ENCODE measurements at places on chromosomes 5 and 9.

- peak; percentile 48 for DNase-seq
These were observed 753 bp upstream of the STC2 start for GRCh38 chr5:173328844-173329490.

- DNase-seq, result peak; percentile 34
These were observed at the start of gene TNC for GRCh38 chr9:115117999-115118878. TSS of gene TNC (minus strand) at chr9:115118157. CDS start at chr9:115091018, 27,139 bp downstream.

DNA sequence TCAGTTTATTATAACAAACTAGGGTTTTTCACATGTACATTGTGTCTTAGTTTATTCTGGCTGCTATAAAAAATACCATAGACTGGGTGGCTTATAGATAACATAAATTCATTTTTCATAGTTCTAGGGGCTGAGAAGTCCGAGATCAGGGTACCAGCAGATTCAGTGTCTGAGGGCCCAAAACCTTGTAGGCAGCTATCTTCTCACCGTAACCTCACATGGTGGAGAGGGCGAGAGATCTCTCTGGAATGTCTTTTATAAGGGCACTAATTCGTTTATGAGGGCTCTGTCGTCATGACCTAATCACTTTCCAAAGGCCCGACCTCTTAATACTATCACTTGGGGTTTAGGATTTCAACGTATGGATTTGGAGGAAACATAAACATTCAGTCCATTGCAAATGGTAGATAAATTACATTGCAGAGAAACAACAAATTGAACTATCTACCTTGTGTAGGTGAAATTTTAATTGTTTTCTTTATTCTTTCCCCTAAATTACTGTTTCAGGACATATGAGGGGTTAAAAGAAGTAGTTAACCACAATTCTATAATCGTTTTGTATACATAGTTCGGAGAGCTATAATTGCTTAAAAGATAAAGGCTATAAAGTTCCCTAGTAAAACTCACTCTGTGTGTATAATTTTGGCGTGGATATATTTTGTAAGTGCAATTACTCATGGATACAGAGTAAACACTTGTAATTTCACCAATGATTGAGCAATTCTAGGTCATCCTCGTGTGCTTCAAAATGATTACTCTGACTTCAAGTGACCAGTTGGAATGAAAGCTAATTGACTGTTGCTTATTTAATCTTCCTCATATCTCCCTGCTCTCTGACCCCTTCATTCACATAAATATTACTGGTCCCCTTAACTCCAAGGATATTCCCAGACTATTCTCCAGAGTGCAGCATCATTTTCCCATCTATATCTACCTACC lies 247.5 kb upstream of the TMEM161B start:
- DNase-seq, result no peak

DNA sequence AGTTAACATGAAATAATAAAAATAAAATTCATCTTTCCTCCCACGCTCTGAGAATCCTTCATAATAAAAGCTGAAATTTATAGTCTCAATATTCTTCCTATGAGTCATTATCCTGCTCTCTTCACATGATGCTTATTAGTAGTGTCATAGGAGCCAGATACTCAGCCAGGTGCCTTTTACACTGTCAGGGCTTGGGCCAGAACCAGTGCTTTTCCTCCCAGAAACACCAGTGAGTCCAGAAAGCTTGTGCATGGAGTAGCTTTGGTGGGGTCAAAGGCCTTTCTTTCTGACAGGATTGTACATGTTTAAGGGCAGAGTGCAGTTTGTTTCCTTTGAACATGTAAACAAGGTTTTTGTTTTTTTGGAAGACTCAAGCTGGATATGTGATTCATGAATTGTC lies 6.8 kb downstream of the LSM11 start:
- DNase-seq, result no peak

DNA sequence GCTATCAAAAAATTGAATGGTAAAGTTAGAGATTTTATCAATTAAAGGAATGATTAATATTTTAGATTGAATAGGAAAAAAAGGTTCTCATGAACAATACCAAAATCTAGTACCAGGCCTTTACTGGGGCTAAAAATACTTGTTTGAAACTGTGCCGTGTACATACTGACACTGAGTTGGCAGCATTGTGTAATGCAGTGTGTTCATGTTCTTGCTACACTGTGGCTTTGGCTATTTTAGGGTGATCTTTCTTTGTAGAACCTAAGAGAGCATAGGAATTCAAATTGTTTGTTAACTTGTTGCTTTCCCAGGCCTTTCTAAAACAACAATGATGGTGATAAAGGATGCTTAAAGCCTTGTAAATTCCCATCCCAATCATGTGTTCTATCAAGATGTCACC lies 80.9 kb downstream of the KIF4B start:
- no peak for DNase-seq

DNA sequence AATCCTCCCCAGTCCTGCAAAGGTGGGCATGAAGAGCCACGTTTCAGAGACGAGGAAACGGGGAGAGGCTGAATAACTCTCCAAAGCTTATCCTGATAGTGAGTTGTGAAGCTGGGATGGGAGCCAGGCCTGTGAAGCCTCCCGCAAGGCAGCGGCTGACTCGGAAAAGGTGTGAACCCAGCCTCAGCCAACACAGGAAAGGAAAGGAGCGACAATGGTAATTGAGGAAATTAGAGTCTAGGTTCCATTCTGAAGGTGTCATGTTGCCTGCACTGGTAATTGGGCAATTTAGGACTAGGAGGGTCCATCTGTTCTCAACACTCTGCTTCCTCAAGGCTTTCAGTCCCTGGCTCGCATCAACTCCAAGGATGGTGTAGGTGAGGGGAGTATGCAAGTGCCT lies 83.4 kb downstream of the LIFR start:
- no peak for DNase-seq

GRCh38 chr5:27773166-27773565 lies 734.8 kb upstream of the CDH9 start:
- DNase-seq, result no peak
